GM13977 (cell line): ENCODE measurements at places on chromosomes 1 and 21.

- no peak for DNase-seq
These were observed 52.8 kb downstream of the DUSP10 start for GRCh38 chr1:221689138-221689537.

GRCh38 chr1:225911191-225912130 lies 12.6 kb downstream of the PYCR2 start:
- DNase-seq = peak; percentile 82

GRCh38 chr1:21818656-21819055 lies 6.6 kb downstream of the LDLRAD2 start:
- peak; percentile 88 for DNase-seq

GRCh38 chr1:242240077-242240476 lies 241.2 kb upstream of the MAP1LC3C start:
- DNase-seq = no peak

GRCh38 chr1:87180682-87181081 lies 148.0 kb upstream of the LMO4 start:
- DNase-seq = no peak

DNA sequence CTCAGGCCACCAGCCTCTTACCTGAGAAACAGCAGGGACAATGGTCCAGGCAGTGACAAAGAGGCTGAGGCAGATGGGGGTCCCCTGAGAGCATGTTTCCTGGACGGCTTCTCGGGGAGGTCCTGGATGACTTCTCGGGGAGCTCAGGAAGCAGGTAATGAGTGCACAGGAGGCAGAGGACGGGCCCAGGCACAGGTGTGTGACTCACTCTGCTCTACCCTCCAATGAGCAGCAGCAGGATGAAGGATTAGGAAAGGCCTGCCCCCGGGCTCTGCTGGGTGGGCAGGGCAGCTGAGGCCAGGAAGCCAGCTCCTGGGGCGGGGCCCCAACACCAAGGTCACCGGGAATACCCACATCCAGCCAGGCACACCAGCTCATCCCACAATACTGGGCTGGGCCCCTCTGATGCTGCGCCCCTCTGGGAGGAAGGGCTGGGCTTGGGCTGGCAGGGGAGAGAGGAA lies 17.2 kb upstream of the PTAFR start:
- no peak for DNase-seq

GRCh38 chr1:91997607-91998195 lies 32.1 kb upstream of the EPHX4 start:
- DNase-seq = peak; percentile 39

DNA sequence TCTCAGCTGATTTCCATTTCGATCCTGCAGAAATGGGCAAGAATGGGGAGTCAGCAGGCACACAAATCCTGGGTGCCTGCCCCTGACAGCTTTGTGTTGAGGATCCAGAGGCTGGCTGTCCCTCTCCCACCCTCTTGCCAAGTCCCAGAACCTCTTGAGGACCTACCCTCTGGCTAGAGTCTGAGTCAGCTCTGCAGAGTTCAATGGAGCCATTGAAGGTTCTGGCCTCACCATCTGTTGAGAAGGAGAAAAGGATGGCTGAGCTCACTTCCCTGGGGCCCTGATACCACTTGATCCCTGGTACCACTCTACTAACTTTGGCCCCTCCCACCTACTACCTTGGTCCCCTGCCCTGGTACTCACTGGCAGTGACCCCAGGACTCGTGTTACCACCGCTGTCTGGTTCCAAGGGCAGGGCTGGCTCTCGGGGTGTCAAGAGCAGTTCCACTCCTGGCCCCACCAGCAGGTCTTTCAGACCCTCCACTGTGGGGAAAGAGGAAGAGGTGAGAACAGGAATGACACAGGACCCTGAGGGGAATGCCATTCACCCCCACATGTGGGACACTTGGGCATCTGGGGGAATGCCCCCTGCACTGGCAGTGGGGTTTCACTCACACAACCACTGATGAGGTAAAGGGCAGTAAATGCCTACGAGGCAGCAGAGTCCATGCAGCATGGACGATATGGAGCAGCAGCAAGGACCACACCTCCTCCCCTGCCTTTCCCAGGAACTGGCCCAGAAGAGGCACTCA lies 10.5 kb downstream of the RXFP4 start:
- DNase-seq = no peak

DNA sequence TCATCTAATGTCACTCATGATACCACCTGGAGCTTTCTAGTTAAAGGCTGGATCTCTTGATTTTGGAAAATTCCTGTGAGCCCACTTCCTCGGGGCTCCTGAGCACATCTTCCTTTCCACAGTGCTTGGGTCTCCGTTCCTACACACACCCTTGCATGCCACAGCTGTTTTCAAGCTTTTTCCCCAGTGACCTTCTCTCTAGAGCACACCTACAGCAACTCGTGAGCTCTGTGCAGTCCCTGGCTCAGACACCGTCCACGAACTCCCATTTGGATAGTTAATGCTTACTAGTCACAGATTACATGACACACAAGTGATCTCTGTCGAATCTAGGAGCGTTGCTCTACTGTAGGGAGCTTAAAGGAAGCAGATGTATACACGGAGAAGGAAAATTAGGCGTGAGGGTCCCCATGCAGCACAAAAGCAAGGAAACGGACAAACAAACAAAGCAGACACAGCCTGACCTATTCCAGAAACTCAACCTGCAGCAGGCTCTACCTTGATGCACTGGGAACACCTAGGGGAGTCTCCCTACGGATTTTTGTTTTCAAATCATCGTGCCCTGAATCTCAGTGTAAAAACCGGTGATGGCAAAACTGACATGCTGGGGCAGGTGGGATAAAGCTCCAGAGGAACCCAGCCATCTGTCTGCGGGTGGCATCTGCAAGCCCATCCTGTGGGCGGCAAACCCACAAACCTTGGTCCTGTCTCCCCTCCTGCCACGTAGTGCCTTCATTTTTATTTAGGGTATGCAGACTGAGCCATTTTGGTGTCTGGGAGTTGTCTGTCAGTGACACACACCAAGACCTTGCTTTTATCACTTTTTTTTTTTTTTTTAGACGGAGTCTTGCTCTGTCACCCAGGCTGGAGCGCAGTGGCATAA lies 177.8 kb downstream of the RUNX1 start:
- DNase-seq = no peak

DNA sequence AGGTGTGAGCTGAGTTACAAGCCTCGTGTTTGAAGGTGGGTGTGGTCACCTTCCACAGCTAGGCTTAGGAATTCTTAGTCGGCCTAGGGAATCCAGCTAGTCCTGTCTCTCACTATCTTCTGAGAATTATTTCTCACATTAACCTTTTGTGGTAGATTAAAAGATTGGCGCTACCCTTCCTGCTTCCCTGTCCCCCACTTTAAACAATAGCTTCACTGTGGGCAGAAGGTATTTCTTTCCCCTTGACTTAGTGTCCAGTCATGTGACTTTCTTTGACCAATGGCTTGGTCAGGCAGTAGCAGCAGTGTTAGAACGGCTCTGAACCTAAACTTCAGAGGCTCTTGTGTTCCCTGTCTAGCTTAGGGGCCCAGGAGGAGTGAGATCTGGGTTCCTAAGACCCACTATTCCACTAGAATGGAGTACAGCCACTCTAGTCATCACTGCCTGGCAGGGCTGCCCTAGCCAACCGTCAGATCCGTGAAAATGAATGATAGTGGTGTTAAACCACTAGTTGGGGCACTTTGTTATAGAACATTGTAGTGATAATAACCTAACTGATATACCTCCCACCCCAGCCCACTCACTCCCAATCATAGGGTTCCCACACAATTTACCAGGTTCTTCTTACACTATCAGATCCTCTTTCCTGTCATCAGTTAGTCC lies 13.9 kb upstream of the C1orf141 start:
- no peak for DNase-seq

- DNase-seq = no peak
These were observed 51.7 kb downstream of the PAX7 start for GRCh38 chr1:18682375-18682774.

DNA sequence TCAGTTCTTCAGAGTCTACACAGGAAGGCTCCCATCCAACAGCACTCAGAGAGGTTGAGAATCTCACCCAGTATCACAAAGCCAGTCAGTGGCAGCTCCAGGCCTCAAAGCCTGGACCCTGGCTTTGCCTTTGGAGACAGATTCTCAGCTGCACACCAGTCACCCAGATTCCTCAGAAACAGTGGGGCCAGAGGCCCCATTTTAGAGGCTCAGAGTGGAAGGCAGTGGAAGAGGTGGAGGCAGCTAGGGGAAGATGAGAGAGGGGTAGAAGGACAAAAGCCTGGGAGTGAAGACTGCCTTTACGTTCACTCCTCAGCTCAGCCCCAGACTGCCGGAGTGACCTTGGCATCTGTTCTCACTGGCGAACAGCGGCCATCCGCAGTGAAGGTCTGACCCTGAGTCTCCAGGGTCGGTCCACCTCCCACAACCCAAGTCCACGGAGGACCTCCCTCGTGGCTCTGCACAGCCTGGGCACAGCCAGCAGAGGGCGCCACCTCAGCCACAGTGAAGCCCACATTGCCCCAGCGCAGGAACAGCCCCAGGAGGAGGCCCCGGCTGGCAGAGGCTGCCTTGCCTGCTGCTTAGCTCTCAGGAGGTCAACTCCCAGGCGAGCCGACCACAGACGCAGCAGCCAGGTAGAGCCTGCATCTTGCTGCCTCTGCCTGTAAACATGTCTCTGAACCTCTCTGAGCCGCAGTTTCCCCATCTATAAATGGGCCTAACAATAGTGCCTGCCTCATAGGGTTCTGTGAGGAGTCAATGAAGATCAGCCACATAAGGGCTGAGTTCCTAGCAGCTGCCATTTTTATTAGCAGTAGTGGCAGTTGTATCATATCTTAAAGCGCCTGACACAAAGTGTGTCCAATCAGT lies 5.9 kb upstream of the FNDC5 start:
- DNase-seq = peak; percentile 85

DNA sequence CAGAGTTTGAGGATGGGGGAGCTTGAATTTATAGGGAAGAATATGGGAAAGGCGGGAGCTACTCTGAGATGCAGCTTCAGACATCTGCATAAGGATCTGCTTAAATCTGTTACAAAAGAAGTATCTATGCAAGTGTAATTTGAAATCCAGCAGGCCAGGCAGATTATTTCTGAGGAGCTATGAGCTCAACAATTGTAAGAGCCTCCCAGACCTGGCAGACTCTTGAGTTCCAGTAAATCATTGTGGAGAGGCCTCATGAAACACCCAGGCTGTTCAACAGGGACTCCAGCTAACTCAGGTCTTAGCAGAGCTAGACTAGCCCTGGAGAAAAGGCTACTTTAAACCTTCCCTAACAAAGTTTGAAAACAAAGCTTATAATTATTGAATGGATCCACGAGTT lies 647.5 kb upstream of the CHRM3 start:
- DNase-seq = no peak
